NCI-H2171 treated with DMSO at 0.1 percent for 48 hours (cell line): ENCODE measurements at places on chromosomes 12 and 14.

GRCh38 chr12:14664434-14665023 lies 31.9 kb downstream of the GUCY2C start:
- peak; percentile 3 for DNase-seq

DNA sequence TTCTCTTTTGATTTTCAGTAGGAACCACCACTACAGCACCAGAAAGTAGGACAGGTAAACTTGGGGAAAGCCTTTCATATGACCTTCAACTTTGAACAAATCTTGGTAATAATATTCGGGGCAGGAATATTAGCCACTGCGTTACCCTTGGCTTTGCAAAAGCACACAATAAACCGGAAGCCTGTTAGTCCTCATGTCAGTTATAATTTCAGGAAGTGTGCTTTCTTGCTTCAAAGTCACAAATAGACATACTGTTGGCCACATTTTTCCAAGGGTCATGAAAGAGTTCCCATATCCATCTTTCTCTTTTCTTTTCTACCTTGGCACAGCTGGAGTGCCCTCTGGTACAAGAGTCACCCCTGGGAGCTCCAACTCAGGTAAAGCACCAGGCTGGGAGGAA lies 167.2 kb upstream of the CNTN1 start:
- no peak for DNase-seq

- peak; percentile 92 for DNase-seq
Measured at GRCh38 chr12:57242329-57242690, 8.7 kb downstream of the STAC3 start.

- no peak for DNase-seq
Measured at GRCh38 chr14:98926801-98927200, 345.2 kb downstream of the BCL11B start.

DNA sequence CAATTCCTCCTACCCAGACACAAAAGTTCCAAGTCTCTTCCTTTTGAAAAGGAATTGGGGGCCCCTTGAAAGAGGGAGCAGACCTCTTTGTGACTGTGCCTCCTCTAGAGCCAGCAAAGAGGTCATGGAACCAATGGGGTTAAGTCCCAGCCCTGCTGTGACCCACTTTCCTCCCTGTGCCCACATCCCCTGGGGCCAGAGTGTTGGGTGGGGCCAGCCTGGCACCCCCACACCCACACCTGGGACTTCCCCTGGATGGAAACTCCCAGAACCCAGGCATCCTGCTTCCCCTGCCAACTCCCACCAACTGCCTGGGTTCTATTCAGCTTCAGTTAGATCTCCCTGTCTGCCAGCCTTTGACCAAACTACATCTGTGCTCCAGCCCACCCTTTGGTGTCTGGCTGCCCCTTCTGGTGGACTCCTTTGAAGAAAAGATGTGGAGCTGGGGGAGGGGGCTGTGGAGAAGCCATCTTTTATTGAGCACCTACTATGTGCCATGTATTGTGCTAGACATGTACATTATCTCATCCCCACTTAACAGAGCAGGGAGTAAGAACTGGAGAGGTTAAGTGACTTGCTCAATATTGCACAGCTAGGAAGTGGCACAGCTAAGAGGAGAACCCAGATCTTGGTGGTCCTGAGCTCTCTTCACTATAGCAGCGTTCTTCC lies 4.6 kb upstream of the RARG start:
- no peak for DNase-seq

- DNase-seq: peak; percentile 96
Measured at GRCh38 chr12:27332714-27333402, at the start of gene BMAL2. TSS of gene BMAL2 (plus strand) at chr12:27332836. CDS start at chr12:27333073, 237 bp downstream.

DNA sequence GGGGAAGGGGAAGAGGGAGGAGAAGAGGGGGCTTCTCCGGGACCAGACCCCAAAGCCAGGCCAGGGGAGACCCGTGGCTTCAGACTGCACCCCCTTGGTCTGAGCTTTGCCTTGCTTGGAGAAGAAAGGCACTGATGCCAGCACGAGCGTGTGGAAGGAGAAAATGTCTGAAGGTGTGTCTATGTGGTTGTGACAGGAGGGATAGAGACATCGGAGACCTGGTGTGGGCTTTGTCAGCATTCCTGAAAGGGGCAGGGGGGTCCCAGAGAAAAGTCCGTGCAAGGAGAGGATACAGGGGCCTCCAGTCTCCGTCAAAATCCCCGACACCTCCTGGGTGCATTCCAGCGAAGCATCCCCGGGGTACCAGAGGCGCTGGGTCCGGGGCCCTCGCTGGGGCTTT lies 139.0 kb upstream of the LHX5 start:
- no peak for DNase-seq

DNA sequence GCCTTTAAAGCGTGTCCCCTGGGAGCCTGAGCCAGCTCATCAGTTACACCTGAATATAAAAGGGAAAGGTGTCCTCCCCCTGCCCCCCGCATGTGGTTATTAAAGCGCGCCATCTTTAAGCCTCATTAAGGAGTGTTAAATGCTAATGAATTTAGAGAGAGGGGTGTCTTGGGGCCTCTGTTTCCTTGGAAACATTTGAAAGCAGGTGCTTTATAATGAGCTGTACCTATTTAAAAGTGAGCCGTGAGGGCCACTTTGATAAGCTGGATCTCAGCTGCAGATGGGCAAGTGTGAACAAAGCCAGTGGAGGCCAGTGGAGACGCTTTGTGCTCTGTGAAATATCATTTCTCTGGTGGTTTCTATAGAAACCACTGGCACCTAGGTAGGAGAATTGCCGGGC lies 84.0 kb downstream of the BEGAIN start:
- DNase-seq: peak; percentile 85

GRCh38 chr14:47935332-47935731 lies 259.9 kb upstream of the MDGA2 start:
- no peak for DNase-seq

DNA sequence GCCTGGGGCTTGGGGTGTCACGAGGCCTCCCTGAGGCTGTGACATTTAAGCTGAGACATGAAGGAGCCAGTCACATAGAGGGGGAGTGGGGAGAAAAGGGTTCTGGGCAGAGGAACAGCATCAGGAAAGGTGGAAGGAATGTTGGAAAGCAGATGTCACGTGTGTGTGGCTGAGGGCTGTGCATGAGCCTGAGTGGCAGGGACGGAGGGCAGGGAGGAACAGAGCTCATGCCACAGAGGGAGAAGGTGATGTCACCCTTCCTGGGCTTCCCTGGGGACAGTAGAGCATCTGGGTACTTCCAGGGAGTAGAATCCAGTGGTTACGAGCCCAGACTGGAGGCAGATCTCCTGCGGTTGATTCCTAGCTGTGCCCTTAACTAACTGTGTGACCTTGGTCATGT lies 32.0 kb upstream of the JDP2 start:
- peak; percentile 63 for DNase-seq

DNA sequence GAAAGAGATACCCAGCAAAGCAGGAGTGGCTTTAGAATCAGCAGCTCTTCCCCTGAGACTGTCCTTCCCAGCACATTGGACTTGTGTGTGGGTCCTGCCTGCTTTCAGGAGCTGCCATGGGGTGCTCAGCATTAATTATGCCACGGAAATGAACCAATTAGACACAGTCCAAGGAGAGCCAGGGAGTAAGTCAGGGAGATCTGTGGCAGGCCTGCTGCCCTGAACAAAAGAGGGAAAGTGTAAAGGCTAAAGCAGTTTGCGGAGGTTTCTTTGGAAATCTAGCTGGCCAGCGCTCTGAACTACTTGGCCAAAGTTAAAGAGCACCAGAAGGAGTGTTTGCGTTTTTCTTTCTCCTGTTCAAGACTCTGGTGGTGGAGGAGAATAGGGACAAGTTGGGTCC lies 65.7 kb upstream of the SRSF5 start:
- no peak for DNase-seq

GRCh38 chr12:59115526-59115925 lies 195.2 kb upstream of the LRIG3 start:
- no peak for DNase-seq

DNA sequence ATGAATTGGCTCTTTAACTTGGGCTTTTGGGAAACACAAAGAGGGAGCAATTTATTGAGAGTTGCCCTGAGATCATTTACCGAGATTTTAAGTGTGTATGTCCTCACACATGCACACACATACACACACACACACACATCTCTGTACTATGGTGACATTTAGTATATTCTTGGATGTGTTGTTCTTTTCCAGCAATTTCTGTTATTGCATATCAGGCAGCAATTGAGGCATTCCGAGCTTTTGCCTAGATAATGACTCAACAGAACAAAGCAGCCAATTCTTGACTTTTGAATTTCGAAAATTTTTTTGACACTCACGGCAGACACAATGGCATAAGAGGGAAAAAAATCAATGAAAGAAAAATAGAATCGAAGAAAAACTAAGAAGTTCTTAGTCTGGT lies 248.5 kb downstream of the DUSP6 start:
- no peak for DNase-seq

DNA sequence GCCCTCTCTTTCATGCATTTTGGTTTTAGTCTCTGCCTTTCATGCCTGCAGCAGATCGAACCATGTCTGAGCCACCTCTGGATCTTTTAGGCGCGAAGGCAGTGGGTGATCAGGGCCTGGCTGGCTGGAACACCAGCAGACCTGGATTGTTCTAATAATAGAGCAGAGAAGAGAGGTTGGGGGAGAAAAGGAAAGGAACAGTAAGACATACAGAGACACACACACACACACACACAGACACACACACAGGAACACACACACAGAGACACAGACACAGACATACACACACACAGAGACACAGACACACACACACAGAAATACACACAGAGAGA lies 38.2 kb downstream of the SERPINA3 start:
- DNase-seq: no peak

GRCh38 chr12:5783289-5783920 lies 161.7 kb downstream of the ANO2 start:
- DNase-seq: no peak
